ENCODE measurements at places on chromosomes 7 and 10. TPM values are rescaled to one million over a fixed set of nuclear protein-coding genes. Genes with fewer than 3 reads are reported as not detected.
A peak's percentile ranks its signal among the peaks of the same experiment; 100 is the strongest.

Gene CNPY1
- not detected for total RNA-seq

Gene HOXA7
- total RNA-seq: not detected

Gene EBF3
- total RNA-seq: not detected

Gene TAC1
- total RNA-seq: not detected

Gene GRID1
- not detected for total RNA-seq

Gene AKR1C8
- not detected for total RNA-seq

Gene ORC5
- 23.0 TPM for total RNA-seq

DNA sequence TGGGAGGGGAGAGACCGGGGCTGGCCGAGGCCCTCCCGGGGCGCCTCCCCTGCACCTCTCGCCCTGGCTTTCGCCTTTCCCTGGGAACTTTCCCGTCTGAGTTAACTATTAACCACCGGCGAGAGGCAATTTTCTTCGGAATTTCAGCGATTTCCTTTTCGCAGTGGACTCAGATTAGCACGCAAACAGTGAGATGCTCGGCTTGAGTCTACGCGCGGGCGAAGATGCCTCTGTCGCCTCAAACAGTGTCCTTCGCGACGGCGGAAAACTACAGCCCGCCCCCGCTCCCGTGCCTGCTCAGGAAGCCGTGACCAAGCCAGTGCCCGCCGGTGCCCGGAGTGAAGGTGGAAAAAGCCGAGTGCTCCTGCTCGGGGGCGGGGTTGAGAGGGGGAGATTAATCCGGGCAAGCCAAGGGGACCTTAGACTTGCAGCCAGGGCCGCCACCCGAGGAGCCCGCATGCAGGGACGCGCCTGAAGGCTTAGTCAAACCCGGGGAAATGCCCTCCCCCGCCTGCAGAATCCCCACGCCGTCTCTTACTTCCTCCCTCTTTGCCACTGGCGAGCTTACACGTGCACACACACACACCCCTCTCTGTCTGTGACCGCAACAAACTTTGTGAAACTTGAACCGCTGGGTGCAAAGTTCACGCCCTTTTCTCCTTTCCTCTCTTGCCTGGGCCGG, 14.5 kb upstream of the PAX2 start:
- no peaks in the 10 kb centered on the region for H3K36me3 ChIP-seq
- peak overlapping the region; percentile 78 for H3K4me3 ChIP-seq
- peaks cover 28% of the 10 kb centered on the region for H3K4me1 ChIP-seq
- H3K27me3 ChIP-seq: peaks cover 78% of the 10 kb centered on the region
- no peak overlapping the region for H3K27ac ChIP-seq

- H3K27me3 ChIP-seq: no peaks in the 10 kb centered on the region
- DNase-seq: no peak
- H3K27ac ChIP-seq: no peak overlapping the region
These were observed 11.2 kb upstream of the PRDX3 start for GRCh38 chr10:119189811-119190282.

- peaks cover 23% of the 10 kb centered on the region for H3K4me1 ChIP-seq
- H3K27ac ChIP-seq: peak overlapping the region; percentile 9
- no peak overlapping the region for H3K4me3 ChIP-seq
- H3K27me3 ChIP-seq: no peaks in the 10 kb centered on the region
These were observed 136.8 kb downstream of the LCOR start for GRCh38 chr10:96968682-96969423.

GRCh38 chr7:45921699-45922519, 837 bp upstream of the IGFBP3 start:
- no peaks in the 10 kb centered on the region for H3K36me3 ChIP-seq
- H3K27ac ChIP-seq: no peak overlapping the region
- no peak for DNase-seq
- no peak overlapping the region for H3K4me3 ChIP-seq

- H3K36me3 ChIP-seq: no peaks in the 10 kb centered on the region
- H3K27me3 ChIP-seq: no peaks in the 10 kb centered on the region
- H3K4me3 ChIP-seq: peak overlapping the region; percentile 57
- no peak for DNase-seq
- peak overlapping the region; percentile 93 for H3K27ac ChIP-seq
- H3K4me1 ChIP-seq: peaks cover 26% of the 10 kb centered on the region
These were observed 17.6 kb downstream of the SLC26A4 start for GRCh38 chr7:107678110-107678753.

- H3K27me3 ChIP-seq: no peaks in the 10 kb centered on the region
- H3K4me3 ChIP-seq: no peak overlapping the region
- H3K36me3 ChIP-seq: peaks cover 59% of the 10 kb centered on the region
- no peak for DNase-seq
- H3K27ac ChIP-seq: no peak overlapping the region
These were observed 28.7 kb downstream of the PNPLA8 start for GRCh38 chr7:108497082-108497725.

DNA sequence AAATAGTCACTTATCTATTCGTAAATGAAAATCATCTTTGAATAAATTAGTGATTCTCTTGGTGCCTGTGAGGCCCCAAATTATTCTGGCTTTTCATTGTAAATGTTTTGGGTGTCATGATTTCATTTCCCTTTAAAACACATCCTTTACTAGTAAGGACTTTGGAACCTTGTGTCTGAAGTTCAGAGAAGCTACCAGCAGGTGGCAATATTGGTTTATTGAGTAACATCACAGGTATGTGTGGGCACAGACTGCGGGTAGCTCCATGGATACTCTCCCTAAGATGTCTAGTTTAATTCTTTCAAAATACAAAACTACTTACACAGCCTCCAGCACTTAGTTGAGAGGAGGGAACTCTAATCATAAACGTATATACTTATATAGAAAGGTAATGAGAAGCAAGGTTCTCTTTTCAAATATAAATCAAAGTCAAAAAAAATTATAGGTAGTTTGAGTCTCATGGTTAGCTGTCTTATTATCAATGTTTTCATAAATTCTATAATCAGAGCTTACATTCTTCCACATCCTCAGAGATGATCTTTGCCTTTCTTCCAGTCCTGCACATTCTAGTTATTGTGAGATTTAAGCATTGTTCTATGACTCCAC, 449.6 kb downstream of the GRM8 start:
- no peaks in the 10 kb centered on the region for H3K27me3 ChIP-seq
- H3K4me3 ChIP-seq: no peak overlapping the region
- no peaks in the 10 kb centered on the region for H3K36me3 ChIP-seq
- DNase-seq: no peak
- no peaks in the 10 kb centered on the region for H3K4me1 ChIP-seq

DNA sequence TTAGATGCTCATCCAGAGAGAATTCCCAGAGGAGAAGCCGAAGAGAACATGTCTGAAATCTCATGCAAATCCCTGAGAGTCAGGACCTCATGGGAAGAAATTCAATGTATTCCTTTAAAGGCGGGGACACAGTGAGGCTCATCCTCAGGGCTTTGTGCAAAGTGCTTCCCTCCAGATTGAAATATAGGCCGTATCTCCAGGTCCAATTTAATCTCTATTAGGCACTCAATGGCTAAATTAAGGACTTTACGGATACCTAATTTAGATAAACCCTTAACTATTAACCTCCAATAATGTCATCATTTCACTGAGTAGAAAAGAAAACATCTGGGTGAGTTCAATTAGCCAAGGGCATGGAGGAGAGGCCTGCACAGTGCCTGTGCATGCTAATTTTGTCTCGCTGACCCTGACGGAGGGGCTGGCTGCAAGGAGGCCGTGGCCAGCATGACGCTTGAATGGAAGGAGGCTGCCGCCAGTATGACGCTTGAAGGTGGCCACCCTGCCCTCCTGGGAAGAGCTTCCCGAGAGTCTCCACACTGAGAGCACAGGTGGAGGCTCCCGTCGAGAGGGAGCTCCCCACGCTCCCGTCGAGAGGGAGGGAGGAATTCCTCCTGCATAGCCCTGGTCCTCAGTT, 287.6 kb downstream of the ADARB2 start:
- H3K36me3 ChIP-seq: no peaks in the 10 kb centered on the region
- no peak for DNase-seq
- no peak overlapping the region for H3K4me3 ChIP-seq
- H3K27me3 ChIP-seq: no peaks in the 10 kb centered on the region
- H3K27ac ChIP-seq: no peak overlapping the region
- peaks cover 29% of the 10 kb centered on the region for H3K4me1 ChIP-seq

- no peaks in the 10 kb centered on the region for H3K4me1 ChIP-seq
- DNase-seq: no peak
- H3K27ac ChIP-seq: no peak overlapping the region
- H3K4me3 ChIP-seq: no peak overlapping the region
- no peaks in the 10 kb centered on the region for H3K27me3 ChIP-seq
These were observed 280.5 kb downstream of the POM121L12 start for GRCh38 chr7:53315981-53316380.

DNA sequence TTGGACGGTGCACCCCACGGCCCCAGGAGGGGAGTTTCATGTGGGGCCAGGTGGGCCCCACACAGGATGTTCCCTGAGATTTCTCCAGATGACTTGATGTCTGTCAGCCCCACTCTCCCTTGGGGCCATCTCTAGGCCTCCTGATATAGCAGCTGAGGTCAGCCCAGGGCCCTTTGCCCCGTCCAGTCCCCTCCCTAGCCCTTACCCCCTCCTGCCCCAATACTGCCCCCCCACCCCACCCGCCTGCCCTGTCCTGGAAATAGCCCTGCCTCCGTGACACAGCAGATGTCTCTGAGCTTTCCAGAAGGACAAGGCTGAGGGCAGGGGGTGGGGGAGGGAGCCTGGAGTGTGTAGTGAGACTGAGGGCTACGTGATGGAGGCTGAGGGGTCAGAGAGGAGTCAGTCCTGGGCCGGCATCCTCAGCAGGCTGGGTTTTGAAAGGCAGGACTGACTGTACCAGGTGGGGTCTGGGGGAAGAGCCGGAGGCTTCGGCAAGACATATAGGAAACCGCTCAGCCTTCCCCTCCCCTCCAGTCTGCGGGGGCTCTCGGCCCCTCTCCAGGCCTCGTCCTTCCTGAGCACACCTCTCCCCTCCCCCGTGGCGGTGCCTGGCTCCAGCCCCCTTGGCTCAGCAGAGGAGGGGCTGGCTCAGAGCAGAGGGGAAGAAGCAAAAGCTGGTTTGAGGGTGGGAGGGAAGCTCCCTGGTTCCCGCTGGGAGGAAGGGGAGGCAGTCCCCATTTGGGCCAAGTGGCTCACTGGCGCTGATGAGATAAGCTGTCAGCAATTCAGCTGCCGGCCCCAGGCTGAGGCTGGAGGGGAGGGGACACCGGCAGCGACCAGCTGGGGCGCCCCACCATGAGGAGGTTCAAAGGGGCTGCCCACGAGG, 2.0 kb downstream of the FLNC start:
- peaks cover 24% of the 10 kb centered on the region for H3K27me3 ChIP-seq
- H3K4me3 ChIP-seq: no peak overlapping the region
- DNase-seq: no peak
- H3K36me3 ChIP-seq: no peaks in the 10 kb centered on the region
- H3K27ac ChIP-seq: no peak overlapping the region

GRCh38 chr7:101736084-101736483, 81.3 kb upstream of the CUX1 start:
- peaks cover 6% of the 10 kb centered on the region for H3K27me3 ChIP-seq
- no peak overlapping the region for H3K4me3 ChIP-seq
- peaks cover 20% of the 10 kb centered on the region for H3K4me1 ChIP-seq
- no peak overlapping the region for H3K27ac ChIP-seq
- H3K36me3 ChIP-seq: no peaks in the 10 kb centered on the region

GRCh38 chr7:28292834-28293526, 112.4 kb upstream of the JAZF1 start:
- H3K36me3 ChIP-seq: no peaks in the 10 kb centered on the region
- H3K27ac ChIP-seq: no peak overlapping the region
- H3K4me3 ChIP-seq: no peak overlapping the region
- peaks cover 52% of the 10 kb centered on the region for H3K4me1 ChIP-seq
- H3K27me3 ChIP-seq: no peaks in the 10 kb centered on the region
- DNase-seq: no peak

- H3K27ac ChIP-seq: no peak overlapping the region
- H3K36me3 ChIP-seq: no peaks in the 10 kb centered on the region
- H3K4me1 ChIP-seq: no peaks in the 10 kb centered on the region
- no peaks in the 10 kb centered on the region for H3K27me3 ChIP-seq
These were observed 1197.7 kb upstream of the LRRN3 start for GRCh38 chr7:109893231-109893630.

DNA sequence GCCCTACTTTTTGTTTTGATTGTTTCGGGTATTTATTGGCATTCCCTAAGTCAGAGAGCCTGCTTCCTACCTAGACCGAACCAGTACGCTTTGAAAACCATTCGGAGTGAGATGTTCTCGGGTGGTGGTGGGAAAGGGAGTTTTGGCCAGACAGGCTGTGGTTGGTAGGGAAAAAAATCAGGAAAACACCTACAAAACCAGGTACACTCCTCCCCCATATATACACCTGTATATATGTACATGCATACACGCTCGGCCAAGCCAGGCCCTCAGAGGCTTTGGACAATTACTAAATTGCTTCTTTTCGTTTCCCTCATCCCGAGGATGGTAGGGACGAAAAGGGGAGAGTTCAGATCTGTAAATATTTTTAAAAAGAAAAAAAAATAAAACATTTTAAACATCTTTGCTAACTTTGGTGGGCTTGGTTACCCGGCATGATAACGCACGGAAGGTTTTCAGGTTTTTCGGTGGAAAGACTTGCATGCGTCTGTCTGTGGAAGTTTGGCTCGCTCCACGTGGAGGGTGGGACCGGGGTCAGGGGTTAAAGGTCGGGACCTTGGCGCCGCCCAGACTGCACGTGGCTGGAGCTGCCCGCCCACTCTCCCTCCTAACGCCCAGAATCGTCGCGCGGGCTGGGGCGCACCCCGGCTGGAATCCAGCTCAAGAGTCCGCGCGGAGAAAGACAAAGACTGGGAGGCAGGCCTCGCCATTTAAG, 2.5 kb downstream of the HMX2 start:
- peaks cover 32% of the 10 kb centered on the region for H3K27me3 ChIP-seq
- no peak for DNase-seq
- peaks cover 11% of the 10 kb centered on the region for H3K36me3 ChIP-seq
- peak overlapping the region; percentile 80 for H3K4me3 ChIP-seq

DNA sequence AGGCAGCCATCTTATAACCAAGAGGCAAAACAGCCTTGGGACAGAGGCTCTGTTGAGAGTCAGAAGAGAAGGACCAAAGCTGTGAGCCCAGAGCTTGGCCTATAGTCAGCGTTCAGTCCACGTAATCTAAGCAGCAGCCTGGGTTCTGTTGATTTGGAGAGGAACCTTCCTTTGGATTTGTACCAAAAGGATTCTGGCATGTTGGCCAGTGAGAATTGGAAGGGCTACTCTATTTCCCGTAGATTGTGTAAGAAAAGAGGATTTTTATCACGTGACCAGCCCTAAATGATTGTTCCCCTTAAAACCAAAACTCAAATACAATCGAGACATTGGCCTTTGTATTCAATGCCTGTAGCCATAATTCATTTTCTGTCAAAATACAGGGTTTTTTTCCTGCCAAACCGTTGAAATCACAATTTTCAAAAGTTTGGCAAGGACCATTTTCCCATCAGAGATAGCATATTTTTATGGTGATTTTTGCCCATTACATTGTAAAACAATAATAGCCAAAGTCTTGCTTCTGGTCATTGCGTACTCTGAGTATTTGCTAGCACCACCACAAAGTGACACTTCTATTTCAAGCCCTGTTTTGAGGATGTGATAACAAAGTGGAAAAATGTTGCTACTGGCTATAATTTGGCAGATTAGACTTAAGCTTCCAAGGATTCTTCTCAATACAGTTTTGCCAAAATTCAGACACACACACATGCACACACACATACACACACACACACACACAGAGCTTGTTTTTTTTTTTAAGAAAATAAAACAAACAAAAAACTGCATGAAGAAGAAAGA, 23.1 kb upstream of the BMPER start:
- H3K27me3 ChIP-seq: peaks cover 8% of the 10 kb centered on the region
- no peaks in the 10 kb centered on the region for H3K36me3 ChIP-seq
- no peak for DNase-seq
- H3K4me3 ChIP-seq: no peak overlapping the region
- no peaks in the 10 kb centered on the region for H3K4me1 ChIP-seq

- no peaks in the 10 kb centered on the region for H3K27me3 ChIP-seq
- no peak overlapping the region for H3K4me3 ChIP-seq
- no peaks in the 10 kb centered on the region for H3K4me1 ChIP-seq
- H3K36me3 ChIP-seq: no peaks in the 10 kb centered on the region
- H3K27ac ChIP-seq: no peak overlapping the region
These were observed 760.8 kb upstream of the CELF2 start for GRCh38 chr10:10256860-10257259.
